Stimulated activated CD4-positive, alpha-beta T cell treated with anti-CD3 and anti-CD28 coated beads, Interleukin-1b, Interleukin-23, amount 100 ng/mL, for 1 hour (primary cell): ENCODE measurements at places on chromosomes 13 and 19.

GRCh38 chr13:97880311-97880675, 73.2 kb upstream of the IPO5 start:
- no peak for DNase-seq

- DNase-seq = no peak
Measured at GRCh38 chr13:32497589-32497988, 41.0 kb downstream of the N4BP2L2 start.

- DNase-seq = no peak
Measured at GRCh38 chr19:48698046-48698445, 2.3 kb downstream of the FUT2 start.

DNA sequence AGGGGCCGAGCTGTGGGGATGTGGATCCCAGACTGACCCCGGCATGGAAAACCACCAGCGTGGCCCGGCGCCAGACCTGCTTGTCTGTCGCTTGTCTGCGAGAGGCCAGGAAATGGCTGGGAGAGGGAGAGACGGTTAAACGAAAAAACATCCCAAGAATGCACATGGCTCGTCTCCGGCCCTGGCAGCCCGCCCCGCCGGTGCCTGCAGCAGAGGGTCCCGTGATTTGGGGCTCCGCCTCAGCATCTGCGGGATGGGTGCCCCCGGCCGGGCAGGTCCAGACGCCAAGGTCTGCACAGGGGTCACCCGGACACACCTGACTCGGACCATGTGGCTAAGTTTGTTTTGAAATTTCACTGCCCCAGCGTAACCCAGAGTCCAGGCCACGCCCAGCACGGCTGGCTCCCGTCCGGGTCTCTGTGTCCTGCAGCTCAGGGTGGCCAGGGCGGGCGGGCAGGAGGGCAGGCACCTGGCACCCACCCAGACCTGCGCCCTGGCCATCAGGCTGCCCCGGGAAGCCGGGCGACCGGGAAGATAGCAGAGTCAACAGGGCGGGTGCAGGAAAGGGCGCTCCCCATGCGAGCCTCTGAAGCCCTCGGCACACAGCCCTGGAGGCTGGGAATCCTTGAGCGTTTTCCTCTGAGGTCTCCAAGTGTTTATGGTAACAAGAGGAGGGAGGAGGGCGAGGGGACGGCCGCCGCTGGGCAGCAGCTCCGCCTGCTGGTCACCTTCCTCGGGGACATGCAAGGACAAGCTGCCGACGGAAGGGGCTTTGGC, 103.2 kb downstream of the GADD45B start:
- DNase-seq = no peak

DNA sequence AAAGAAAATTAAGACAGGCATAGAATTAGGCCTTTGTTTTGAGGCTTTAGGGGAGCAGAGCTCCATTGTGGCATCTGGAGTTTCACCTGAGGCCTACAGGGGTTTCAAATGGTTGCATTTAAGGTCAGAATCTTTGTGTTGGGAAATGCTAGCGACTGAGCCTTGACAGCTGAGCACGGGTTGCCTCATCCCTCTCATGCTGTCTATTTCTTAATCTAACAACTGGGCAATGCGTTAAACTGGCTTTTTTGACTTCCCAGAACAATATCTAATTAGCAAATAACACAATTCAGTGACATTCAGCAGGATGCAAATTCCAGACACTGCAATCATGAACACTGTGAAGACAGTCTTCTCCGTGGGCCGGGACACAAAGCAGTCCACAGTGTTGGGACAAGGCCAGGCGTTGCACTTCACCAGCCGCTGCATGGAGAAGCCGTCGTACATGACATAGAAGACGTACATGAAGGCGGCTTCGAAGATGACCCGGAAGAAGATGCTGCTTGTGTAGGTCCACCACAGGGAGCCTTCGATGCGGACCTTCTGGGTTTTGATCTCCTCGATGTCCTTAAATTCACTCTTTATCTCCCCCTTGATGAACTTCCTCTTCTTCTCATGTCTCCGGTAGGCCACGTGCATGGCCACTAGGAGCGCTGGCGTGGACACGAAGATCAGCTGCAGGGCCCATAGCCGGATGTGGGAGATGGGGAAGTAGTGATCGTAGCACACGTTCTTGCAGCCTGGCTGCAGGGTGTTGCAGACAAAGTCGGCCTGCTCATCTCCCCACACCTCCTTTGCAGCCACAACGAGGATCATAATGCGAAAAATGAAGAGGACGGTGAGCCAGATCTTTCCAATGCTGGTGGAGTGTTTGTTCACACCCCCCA, 3.8 kb downstream of the GJB2 start:
- DNase-seq = no peak
